Activated CD4-positive, alpha-beta T cell treated with anti-CD3 and anti-CD28 coated beads for 1 hour (primary cell): ENCODE measurements at places on chromosomes 4 and X.

DNA sequence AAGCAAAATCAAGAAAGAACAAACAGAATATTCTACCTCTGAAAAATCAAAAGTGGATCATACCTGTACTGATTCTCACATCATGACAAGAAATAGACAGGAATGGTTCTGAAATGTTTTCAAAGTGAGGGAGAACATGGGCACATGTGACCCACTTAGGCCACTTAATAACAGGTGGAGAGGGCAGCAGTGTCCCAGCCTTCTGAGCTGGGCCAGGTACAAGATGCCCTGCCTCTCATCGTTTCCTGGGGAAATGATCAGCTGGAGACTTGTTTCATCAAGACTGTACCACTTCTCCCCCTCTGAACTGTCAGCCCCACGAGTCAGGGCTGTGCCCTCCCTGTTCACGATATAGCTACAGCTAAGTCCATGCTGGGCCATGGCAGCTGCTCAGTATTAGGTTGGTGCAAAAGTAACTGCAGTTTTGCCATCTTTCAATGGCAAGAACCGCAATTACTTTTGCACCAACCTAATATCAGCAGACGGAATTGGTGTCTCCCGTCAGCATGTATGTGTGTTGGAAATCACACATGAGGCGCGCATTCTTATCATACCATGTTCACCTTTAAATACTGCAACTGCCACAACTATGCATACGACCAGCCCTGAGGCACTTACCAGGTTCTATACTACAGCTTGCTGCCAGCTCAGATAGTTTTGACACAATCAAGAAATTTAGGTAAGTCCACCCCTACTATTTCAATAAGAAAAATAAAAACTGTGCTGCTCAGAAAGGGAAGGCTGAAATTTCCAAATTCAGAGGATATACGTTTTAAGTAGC is 71.4 kb downstream of the GATB start:
- no peak for DNase-seq

GRCh38 chrX:12581546-12581945 is 209.7 kb upstream of the PRPS2 start:
- no peak for DNase-seq

DNA sequence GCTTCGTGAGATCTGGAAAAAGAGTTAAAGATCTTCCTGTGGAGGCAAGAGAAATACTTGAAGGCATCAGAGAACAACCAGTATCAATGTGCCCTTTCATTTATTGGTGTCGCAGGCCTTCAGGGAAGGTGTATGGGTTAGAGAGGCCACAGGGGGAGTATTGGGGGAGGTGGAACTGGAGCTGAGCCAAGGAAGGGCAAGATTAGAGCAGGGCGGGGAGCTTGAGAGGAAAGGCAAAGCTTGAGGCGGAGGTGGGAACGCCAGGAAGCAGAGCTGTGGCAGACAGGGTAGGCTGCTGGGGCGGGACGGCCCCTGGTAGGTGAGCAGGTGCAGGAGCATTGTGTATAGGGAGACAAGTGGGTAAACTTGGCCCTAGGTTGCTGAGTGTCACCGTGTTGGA is 329.9 kb downstream of the ARHGAP10 start:
- no peak for DNase-seq

- no peak for DNase-seq
These were observed 24.7 kb downstream of the TLR10 start for GRCh38 chr4:38757945-38758600.

- DNase-seq = no peak
These were observed 187.5 kb upstream of the ETNPPL start for GRCh38 chr4:108950158-108950915.
